ENCODE measurements at places on chromosomes 6 and 20.

- no peak for DNase-seq
These were observed 3.2 kb downstream of the POLH start for GRCh38 chr6:43579171-43579570.

- DNase-seq = no peak
These were observed 108.8 kb downstream of the PPP1R14C start for GRCh38 chr6:150251566-150252186.

DNA sequence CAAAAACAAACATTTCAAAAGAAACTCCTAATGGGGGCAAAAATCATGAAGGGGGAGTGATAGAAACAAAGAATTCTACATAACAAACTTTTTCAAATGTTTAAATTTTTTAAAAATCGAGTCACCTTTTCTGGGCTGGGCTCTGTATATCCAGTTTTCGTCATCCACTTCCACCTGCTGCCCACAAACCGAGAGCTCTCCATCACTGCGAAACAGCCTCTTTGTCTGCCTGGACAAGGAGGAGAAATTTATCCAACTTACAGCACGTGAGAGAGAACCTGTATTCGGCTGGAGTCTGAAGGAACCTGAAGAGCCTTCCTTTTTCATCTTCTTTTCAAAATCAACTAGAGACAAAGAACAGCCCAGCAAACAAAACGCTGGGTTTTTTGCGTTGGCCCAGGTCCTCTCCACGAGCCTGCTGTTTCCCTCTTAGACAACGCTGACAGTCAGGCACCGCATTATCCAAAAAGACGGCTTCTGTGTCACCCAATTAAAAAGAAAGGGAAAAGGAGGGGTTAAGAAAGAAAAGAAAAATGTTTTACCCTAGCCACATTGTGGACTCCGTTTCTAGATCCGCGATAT lies 72.4 kb upstream of the NHSL1 start:
- no peak for DNase-seq

- DNase-seq = no peak
These were observed 114.4 kb upstream of the MLN start for GRCh38 chr6:33918175-33918695.

DNA sequence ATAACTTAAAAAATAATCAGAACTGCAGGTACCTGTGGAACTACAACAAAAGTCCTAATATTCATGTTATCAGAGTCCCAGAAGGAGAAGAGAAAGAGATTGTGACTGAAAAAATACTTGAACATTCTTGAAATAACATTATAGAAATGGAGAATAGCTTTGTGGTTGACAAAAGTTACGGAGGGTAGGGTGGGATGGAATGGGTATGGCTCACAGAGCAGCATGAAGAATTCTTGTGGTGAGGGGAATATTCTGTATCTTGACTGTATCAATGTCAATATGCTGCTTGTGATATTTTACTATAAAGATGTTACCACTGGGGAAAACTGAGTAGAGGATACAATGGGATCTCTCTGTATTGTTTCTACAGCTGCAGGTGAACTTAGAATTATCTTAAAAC lies 122.5 kb downstream of the DST start:
- no peak for DNase-seq

DNA sequence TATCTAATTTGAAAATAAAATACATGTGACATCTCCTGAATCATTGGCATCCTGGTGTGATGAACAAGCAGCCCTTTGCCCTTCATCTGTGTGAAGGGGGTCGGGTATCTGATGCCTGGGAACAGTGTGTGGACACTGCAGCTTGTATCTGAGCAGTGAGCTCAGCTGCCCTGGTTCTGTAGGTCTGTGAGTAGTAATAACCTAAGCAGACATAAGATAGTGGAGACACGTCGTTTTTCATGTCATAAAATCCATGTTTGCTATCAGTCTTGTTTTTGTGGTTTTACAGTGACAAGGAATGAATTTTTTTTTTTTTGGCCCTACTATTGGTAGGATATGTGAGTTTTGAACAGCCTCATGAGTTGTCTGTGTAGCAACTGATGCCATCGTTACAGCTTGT lies 133.0 kb downstream of the JARID2 start:
- DNase-seq = no peak

DNA sequence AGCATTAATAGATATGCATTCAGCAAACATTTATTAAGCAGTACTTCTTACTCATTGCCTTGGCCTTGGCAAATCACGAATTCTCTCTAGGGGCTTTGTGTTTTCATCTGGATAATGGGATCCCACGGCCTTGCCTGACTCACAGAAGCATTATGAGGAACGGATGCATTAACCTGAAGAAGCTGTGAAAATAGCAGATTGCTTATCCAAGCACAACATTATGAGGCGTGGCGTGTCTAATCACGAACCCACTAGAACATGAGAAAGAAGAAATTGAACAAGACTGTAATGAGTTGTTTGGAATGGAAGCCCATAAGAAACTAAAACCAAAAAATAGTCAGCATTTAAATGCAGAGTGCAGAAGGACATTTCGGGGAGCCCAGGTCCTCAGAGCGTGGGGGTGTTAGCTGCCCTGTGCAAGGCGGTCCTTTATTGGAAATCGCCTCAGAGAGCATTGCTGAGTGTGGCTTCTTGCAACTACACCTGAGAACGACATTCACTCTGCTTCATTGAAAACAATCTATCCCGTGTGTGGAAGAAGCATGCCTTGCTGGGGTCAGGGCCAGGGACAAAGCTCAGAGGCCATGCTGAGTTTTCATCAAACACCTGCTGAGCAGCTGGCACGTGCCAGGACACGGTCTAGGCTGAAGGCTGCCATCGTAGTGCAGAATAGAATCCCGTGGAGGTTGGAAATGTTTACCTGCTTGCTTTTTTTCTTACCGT lies 179.9 kb downstream of the ZDHHC14 start:
- no peak for DNase-seq

- DNase-seq = no peak
These were observed 32.6 kb upstream of the TAB2 start for GRCh38 chr6:149284904-149285303.

DNA sequence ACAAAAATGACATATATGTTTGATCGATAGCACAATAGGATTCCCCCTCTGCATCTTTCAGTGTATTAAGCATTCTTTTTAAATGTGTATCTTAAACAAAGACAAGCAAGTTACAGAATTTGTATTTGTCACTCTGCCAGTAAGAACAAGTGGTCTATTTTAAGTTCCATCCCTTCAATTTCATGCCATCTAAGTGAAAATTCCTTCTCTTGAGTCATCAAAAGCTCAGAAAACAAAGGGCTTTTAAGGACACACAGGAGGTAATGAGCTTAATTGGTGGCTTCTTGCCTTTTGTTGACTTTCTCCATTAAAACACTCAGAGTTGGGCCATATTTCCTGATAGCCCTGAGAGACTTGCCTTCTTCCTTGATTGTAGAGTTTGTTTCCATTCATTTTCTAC lies 547.8 kb downstream of the TENT5A start:
- no peak for DNase-seq

GRCh38 chr20:48205281-48205782 lies 420.1 kb upstream of the SULF2 start:
- no peak for DNase-seq

- no peak for DNase-seq
These were observed 8.2 kb upstream of the PXDC1 start for GRCh38 chr6:3759646-3760232.

DNA sequence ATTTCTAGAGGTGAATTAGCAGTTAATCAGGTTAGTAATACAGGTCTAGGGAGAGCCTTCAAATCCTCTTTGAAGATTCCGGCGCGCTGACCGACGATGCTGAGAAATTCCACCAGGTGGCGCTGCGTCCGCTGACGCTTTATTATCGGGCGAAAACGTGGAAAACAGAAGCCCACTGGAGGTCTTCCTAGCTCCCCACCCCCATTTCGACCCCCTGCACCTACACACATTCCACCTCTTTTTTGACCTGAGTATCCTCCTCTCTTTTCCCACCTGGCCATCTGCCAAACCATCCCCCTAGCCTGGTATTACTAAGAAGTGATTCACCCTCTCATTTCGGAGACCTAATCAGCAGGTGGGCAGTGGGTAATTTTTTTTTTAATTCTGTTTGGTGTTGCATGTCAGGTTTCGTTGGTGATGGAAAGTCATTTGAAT lies 65.4 kb upstream of the RIN2 start:
- DNase-seq = peak; percentile 47

DNA sequence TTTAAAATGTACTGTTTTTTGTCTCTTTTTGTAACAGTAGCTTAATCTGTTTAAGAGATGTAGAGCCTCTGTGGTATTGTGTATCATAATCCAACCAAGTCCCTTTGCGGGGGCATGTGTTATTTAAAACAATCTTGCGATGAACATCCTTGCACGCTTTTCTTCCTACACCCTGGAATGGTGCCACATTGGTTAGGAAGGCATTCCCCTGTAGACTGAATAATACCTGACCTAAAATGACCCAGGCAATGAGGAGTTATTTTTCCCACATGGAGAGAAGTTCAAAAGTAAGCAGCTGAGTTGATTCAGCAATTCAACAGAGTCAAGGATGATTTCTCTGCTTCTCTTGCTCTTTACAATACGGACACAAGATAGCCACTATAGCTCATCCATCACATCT lies 142.0 kb upstream of the PMEPA1 start:
- DNase-seq = no peak

DNA sequence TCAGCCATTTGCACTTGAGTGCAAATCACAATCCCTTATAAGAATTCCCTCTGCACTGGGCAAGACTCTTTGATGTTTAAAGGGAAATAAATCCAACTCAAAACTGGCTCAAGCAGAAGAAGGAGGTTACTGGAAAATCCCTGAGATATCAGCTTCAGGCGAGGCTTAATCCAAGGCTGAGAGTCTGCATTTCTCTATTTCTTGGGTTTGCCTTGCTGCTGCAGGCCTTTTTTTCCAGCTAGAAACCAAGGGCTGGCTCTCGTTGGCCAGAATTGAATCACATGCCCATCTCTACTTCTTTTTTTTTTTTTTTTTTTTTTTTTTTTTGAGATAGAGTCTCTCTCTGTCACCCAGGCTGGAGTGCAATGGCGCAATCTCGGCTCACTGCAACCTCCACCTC lies 11.7 kb downstream of the HCK start:
- no peak for DNase-seq

- no peak for DNase-seq
These were observed 54.1 kb upstream of the SHLD1 start for GRCh38 chr20:5696011-5696559.

DNA sequence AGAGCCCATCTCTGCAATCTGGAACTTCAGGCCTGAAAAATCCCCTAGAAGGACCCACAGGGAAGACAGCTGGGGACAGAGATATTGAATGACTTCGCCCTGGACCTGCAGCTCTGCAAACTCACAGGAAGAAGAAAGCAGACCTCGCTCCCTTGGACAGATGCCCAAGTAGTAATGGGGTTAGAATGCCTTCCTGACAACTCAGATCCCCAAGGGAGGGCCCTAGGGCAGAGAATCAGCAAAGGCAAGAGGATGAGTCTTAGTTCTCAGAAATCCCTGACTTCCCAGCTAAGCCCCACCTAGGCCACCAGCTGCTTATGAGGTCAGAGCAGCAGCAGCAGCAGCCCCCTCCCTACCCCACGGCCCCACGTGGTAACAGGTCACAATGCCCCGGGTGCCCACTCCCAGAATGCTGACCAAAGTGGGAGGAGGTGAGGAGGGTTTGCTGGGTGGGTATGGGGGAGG lies at the start of gene C20orf141:
Gene C20orf141, plus strand, starts transcription at position 401 of the 465 bp plus-strand sequence. CDS start 198 bp downstream, outside the sequence.
- no peak for DNase-seq

DNA sequence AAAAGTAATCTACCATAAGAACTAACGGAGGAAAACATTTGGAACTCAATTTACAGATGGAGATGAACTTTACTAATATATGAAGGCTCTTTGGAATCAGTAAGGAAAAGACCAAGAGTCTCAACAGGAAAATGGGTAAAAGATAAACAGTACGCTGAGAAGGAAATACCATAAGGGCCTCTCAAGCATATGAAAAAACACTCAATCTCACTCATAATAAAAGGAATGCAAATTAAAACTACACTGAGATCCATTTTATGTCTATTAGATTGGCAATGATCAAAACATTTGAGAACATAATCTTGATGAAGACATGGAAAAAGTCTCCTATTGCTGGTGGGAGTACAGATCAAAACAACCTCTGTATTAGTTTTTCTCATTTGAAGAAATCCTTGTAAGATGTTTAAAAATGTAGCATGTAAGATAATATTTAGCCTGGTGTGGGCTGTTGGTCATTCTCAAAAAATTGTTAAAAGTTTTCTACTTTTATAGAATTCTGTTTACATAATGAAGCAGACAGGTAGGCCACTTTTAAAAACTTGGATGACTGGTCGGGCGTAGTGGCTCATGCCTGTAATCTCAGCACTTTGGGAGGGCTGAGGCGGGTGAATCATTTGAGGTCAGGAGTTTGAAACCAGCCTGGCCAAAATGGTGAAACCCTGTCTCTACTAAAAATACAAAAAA lies 14.5 kb downstream of the REV3L start:
- DNase-seq = no peak

- no peak for DNase-seq
These were observed 5.8 kb upstream of the TBXT start for GRCh38 chr6:166173281-166173951.

GRCh38 chr6:7973584-7973983 lies 63.0 kb upstream of the TXNDC5 start:
- DNase-seq = no peak

DNA sequence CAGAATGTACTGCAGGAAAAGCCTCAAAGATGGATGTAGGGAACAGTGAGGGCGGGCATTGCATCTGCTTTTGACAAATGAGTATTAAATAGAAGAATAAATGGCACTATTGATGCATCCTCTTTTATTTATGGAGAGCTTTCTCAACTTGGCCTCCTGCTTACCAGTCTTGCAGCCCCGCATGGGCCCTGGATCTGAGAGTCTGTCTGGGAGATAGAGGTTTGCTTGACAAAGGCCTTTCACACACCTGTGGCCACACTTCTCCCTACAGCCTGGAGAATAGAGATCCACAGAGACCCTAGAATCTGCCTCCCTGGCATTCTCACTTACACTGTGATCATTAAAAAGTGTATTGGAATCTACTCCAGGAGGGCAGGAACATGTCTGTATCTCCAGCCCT lies 203.8 kb upstream of the CDH4 start:
- DNase-seq = no peak

DNA sequence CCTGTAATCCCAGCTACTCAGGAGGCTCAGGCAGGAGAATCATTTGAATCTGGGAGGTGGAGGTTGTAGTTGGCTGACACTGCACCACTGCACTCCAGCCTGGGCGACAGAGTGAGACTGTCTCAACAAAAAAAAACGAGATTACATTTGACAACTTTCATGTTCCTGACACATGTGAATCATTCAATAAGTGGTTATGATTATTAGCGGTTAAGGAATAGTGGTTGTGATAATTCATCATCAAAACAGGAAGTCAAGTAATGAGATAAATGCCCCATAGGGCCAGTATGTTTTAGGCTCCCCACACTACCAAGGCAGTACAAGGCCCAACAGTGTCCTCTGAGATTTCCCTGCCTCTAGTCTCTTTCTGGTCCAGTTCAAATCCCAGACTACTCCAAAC lies 2.5 kb downstream of the HDDC2 start:
- no peak for DNase-seq

GRCh38 chr20:17810062-17810631 lies 110.4 kb downstream of the BANF2 start:
- no peak for DNase-seq

- DNase-seq = no peak
These were observed 725.7 kb upstream of the FLRT3 start for GRCh38 chr20:15063081-15063480.
